AG09319 (cell line): ENCODE measurements at places on chromosomes 13 and 19.
A peak's percentile ranks its signal among the peaks of the same experiment; 100 is the strongest.

GRCh38 chr13:92745258-92745657 is 481.3 kb upstream of the GPC6 start:
- no peak for DNase-seq

DNA sequence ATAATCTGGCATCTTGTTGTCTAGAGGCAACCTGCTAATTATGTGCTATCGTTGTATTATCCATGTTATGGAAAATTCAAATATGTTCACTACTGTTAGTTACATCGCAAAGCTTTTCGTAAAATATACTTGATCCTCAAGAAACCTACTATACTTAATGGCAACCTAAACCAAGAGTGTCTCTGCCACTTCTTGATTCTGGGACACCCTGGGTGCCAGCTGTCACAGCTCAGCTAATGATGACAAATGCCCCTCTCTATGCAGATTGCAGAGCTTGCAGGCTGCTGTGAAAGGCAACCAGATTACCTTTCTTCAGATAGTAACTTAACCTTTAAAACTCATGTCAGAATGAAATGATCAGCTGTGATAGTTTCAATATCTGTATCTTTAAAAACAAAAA is 8.9 kb upstream of the MAB21L1 start:
- DNase-seq = no peak

DNA sequence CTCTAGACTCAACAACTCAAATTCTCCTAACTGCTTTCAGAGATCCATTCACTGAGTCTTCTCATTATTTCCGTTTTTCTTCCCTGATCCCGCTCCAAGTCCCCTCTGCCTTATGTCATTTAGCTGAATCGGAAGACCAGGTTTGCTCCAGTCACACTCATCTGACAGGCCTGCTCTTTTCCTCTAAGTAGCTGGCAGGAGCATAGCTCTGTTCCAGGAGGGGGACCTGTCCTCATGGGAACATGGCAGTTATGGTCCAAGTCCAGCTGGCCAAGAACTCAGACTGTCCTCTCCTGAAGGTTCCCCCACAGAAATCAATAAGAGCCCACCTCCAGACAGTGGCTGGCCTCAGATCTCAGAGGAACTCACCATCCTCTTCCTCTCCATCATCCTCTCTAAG is 130.9 kb upstream of the SERP2 start:
- no peak for DNase-seq

- DNase-seq = no peak
Observed at GRCh38 chr19:14091081-14091812, 696 bp upstream of the SAMD1 start.

- DNase-seq = no peak
Observed at GRCh38 chr13:20702915-20703779, at the start of gene IL17D. IL17D (plus strand) TSS chr13:20703699; CDS start chr13:20704002, 303 bp downstream.

DNA sequence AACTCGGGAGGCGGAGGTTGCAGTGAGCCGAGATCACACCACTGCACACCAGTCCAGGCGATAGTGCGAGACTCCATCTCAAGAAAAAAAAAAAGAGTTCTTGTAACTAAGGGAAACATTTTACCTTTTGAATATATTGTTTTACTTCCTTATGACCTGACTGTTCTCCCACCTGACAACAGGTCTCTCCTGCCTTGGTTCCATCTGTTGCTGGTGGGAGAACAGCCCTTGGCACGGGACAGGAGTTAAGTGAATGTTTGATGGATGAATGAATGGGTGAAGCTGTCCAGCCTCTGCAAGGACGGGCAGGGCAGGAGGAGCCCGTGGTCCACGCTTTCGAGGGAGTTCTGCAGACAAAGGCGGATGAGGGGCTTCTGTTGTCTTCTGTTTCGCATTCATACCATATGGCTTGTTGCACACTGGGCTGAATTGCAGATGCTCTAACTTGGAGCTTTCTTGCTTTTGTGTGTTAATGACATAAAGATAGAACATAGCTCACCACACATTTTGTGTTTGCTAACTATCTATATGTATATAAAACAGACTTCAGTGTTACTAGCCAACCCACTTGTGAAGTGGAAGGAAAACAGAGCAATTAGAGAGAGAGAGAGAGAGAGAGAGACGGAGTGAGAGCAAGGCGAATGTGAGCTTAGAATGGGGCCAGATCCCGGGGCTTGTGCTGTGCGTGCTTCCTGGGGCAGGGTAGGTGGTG is 16.2 kb upstream of the CCNE1 start:
- DNase-seq = no peak

DNA sequence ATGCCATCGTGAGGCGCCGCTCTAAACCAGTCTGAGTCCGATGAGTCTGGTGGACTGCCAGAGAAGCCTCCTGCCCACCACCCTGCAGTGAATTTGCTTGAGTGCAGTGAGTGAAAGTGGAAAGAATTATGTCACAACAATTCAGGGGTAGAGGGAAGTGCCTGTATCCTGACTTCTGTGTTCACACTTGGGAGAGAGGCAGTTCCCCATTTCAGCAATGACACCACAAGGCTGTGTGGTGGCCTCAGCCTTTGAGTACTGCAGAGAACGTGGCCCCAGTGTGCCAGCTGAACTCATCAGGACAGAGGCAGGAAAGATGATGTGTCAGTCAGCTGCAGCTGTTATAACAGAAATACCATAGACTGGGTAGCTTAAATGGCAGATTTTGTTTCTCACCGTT is 155.6 kb downstream of the COG6 start:
- DNase-seq = no peak

GRCh38 chr13:29753618-29754472 is 96.6 kb downstream of the UBL3 start:
- no peak for DNase-seq

DNA sequence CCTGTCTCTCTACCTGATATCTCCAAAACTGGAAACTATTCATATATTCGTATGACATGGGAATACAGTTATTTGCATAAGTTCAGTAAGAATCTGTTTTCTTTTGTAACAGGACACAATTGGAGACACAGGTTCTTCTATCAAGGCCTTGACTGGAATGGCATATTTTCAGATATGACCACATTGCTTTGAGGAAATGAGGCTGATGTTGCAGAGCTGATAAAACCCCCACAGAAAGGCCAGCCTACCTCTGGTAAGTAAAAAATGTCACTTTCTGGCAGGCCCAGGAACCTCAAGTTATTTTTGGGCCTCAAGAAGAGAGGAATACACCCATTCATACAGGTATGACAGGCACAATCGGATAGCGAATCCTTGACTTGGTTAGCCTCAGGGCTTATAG is 29.5 kb upstream of the KBTBD6 start:
- no peak for DNase-seq

DNA sequence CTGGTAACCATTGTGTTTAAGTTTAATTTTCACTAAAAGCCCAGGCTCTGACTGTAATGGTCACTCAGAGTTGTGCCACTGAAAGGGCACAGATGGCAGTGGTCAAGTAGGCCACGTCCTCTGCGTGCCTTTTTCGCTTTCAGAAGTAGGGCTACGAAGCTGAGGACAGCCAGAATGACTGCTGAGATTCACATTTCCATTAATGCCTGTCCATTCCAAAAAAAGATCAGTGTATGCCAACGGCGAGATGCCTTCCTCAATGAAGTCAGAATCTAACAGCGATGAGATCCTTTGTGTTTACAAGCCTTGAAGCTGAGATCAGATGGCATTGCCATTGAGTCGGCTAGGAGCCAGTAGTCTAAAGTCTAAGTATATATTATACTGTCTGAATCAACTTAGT is 311.3 kb downstream of the FGF14 start:
- no peak for DNase-seq

GRCh38 chr13:24306632-24307031 is 2.7 kb upstream of the C1QTNF9 start:
- peak; percentile 18 for DNase-seq

- no peak for DNase-seq
Observed at GRCh38 chr13:79282976-79283375, 123.1 kb downstream of the RBM26 start.

GRCh38 chr13:102721800-102722231 is 27.0 kb upstream of the METTL21C start:
- no peak for DNase-seq

GRCh38 chr19:13119627-13120026 is 1.6 kb downstream of the NACC1 start:
- no peak for DNase-seq

GRCh38 chr19:7554990-7555864 is 19.7 kb downstream of the PNPLA6 start:
- DNase-seq = no peak

GRCh38 chr13:110366733-110367132 is 59.6 kb downstream of the COL4A2 start:
- DNase-seq = no peak

GRCh38 chr13:79307866-79308298 is 98.2 kb downstream of the RBM26 start:
- DNase-seq = no peak

GRCh38 chr19:10182847-10183246 is 11.9 kb downstream of the DNMT1 start:
- DNase-seq = no peak

DNA sequence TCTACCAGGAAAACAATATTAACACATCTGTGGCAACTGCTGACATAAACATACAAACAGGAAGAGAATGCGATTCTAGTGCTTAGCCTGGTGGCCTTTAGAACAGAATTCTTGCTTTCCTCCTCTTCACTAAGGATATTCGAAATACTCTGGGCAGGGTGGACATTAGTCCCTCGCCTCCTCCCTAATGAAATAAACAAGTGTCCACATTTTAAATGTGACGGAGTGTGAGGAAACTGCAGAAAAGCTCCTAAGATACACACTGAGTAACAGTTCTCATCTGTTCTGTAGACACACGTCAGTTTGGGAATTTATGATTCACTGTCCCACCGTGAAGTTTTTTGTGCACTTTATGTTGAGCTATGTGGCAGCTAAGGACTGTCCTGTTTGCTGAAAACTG is 639 bp downstream of the STARD13 start:
- DNase-seq = no peak

- no peak for DNase-seq
Observed at GRCh38 chr19:51123802-51124201, 904 bp upstream of the SIGLEC9 start.

- no peak for DNase-seq
Observed at GRCh38 chr19:7636691-7637373, at the start of gene STXBP2. STXBP2 (plus strand) TSS chr19:7637110; CDS start chr19:7637150, 40 bp downstream.

- no peak for DNase-seq
Observed at GRCh38 chr19:4866595-4867424, 657 bp downstream of the PLIN3 start.

DNA sequence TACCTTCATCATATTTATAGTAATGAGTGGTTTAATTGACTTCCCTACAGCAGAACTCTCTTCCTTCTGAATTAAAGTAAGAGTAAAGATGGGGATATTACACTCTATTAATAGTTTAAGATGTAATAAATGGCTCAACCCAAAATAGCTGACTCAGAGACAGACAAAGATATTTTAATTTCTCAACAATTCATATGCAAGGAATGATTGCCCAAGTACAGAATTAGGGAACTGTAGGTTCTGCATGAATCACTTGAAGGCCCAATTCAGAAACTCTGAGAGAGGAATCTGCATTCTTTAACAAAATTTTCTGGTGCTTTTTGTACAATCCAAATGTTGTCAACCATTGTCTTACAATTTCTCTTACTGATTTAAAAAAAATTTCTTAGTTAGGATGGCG is 42.9 kb upstream of the PCDH9 start:
- no peak for DNase-seq

GRCh38 chr13:106533943-106534638 is 1.4 kb downstream of the EFNB2 start:
- DNase-seq = no peak

GRCh38 chr19:36973844-36974195 is 57.7 kb downstream of the ZNF568 start:
- no peak for DNase-seq

GRCh38 chr19:31725051-31725450 is 375.8 kb upstream of the TSHZ3 start:
- no peak for DNase-seq

- no peak for DNase-seq
Observed at GRCh38 chr19:50286443-50286842, 42.7 kb downstream of the KCNC3 start.

GRCh38 chr19:35549174-35549788 is 3.9 kb downstream of the TMEM147 start:
- DNase-seq = peak; percentile 11

GRCh38 chr19:10259162-10259905 is 7.3 kb downstream of the MRPL4 start:
- DNase-seq = peak; percentile 57

- no peak for DNase-seq
Observed at GRCh38 chr13:110360598-110360997, 53.5 kb downstream of the COL4A2 start.

- DNase-seq = no peak
Observed at GRCh38 chr13:109214393-109214792, 572.0 kb downstream of the IRS2 start.

- no peak for DNase-seq
Observed at GRCh38 chr19:46361915-46362314, 15.0 kb downstream of the PPP5C start.

GRCh38 chr13:69595181-69595580 is 512.4 kb upstream of the ATXN8OS start:
- no peak for DNase-seq

DNA sequence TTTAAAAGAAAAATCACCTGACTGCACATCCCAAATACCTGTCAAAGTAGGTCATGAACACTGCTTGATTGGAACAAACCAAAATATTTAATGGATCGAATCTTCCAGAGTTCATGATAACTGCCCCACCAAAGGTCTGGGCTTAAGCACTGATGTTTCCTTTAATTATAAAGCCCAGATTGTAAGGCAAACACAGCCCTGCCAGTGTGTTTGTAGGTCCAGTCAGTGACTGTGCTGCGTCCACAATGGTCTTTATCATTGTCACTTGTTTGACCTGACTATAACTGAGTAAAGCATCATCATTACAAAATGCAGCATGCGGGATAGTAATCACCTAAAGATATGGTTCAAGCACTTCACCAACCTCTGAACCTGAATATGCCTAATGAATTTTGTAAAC is 63.3 kb downstream of the IRS2 start:
- DNase-seq = no peak

- DNase-seq = peak; percentile 50
Observed at GRCh38 chr13:21079761-21080592, 18.6 kb upstream of the LATS2 start.

- DNase-seq = no peak
Observed at GRCh38 chr19:1438933-1439354, 748 bp downstream of the RPS15 start.

- no peak for DNase-seq
Observed at GRCh38 chr13:46906405-46906804, 9.6 kb upstream of the HTR2A start.

- DNase-seq = no peak
Observed at GRCh38 chr19:56725829-56726424, 54.4 kb upstream of the ZNF835 start.
